Left lung (tissue), 14 donors: ENCODE measurements at places on chromosomes 5 and 9.

GRCh38 chr5:2894316-2894715 lies 142.8 kb upstream of the IRX2 start:
- DNase-seq = no peak

DNA sequence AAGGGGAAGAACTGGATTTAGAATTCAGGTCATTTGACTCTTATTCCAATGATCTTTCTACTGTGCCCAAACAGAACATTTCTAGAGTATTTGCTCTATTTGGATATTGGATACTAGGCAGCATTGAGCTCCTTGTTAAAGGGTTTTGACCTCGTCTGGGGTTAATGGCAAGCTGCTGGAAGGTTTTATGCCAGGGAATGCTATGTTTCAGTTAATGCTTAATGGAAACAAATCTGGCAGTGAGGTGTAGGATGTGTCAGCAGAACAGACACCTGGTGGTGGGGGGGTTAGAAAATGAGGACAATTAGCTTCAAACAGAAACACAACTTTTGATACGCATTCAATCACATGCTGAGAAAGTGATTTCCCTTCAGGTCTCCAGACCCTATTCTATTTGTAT lies 51.5 kb downstream of the AGXT2 start:
- no peak for DNase-seq

GRCh38 chr9:13181652-13182051 lies 97.8 kb downstream of the MPDZ start:
- no peak for DNase-seq

- no peak for DNase-seq
Observed at GRCh38 chr9:9846557-9846956, 766.2 kb downstream of the PTPRD start.

- no peak for DNase-seq
Observed at GRCh38 chr5:43561356-43561755, 4.5 kb upstream of the PAIP1 start.

DNA sequence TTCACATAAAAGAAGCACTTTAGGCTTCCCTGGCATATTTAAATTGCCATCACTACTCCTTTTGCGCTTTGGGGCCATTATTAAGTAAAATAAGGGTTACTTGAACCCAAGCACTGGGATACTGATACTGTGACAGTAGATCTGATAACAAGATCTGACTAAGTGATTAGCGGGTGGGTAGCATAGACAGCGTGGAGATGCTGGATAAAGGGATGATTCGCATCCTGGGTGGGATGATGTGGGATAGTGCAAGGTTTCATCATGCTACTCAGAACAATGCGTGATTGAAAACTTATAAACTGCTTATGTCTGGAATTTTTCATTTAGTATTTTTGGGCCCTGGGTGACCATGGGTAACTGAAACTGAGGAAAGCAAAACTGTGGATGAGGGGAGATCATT lies 75.1 kb downstream of the PTTG1 start:
- no peak for DNase-seq

DNA sequence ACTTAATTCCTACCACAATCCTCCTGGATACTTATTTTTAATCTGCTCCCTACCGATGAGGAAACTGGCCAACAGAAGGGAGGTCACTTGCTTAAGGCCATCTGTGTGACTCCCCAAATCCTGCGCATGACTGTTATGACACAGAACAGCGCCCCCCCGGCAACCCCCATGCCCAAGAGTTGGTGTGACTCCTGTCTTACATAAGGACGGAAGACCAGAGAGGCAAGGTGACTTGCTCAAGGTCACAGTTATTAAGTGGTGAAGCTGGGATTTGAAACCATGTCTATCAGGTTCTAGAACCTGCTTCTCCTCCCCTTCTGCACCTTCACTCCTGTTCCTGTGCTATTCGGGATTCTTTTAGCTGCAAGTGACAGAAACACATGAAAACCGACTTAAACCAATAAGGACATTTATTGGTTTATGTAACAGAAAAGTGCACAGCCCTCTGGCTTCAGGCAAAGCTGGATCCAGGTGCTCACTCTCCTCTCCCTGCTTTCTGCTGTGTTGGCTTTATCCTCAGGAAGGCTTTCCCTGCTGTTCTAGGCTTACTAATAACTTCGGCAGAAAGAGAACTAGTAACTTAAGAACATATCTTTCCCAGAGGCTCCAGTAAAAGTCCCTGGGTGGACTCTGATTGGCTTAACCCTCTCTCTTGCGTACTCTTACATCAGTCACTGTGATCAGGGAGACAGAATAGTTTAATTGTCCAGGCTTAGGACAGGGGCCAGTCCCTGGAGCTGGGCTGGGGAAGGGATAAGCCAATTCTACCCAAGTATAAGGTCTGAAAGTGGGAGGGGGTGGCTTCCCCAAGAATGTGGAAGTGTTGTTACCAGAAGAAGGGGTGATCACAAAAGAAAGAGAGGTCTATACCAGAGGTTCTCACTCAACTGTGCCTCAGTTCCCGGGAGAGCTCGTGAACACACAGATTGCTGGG lies 43.7 kb downstream of the FGF18 start:
- no peak for DNase-seq

DNA sequence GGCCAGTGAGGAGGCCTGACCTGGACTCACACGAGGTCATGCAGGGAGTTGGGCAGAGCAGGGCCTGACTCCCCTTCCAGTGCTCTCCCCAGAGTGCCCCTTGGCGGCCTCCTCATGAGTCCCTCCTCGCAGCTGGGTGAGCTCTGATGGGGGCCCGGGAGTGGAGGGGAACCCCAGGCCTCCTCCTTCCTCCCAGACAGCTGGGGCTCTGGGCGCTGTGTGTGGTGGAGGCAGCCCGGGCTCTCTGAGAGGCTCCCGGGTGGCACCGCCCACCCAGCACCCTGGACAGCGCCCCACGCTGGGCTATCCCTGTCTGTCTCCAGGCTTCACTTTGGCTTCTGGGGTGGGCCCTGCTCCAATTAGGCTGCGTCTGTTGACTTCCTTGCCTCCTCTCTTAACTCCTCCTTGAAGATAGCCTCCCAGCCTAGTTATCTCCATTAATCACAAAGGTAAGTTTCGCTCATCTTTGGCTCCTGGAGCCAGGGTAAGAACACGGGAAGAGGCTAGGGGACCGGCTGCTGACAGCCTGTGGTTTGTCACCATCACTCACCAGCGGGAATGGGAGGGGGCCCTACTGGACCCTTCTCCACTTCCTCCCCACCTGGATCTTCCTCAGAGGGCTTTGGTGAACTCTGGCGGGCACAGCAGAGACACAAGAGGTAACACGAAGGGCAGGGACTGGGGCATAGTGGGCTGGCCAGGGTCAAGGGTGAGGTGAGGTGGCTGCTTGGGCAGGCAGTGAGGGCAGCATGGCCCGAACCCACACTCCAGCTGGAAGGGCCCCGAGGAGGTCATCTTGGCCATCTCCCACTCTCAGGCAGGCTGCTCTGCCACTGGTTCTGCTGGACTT lies 13.1 kb downstream of the PSD2 start:
- no peak for DNase-seq

DNA sequence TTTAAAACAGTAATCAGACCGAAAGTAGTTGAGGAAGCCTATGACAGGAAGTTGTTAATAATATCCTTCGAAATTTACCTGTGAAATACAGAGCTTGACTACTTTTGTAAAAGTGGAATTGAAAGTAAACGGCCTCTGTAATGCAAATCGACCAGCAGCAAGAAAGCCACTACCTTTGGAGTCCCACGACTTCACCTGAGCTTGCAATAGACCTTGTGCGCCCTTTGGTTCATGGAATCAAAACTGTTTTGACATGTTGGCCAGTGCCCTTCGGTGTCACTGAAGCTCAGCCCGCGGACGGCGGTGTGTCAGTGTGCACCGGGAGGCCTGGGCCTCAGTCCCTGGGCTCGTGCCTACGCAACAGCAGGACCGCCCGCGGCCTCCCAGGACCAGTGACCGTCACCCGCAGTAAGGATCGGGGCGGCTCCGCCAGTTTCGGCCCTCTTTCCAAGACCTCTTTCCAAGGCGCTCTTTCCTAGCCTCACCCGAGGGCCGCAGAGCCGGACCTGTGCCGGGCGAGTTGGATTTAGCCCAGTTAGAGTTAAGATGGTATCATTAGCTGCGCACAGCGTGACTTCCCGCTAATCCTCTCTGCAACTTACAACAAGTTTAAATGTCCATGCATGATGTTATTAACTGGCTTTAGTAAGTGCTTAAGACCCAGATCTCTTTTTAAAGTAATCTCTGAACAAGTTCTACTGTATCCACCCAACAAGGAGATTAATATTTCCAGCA lies 223.3 kb downstream of the MEF2C start:
- no peak for DNase-seq

DNA sequence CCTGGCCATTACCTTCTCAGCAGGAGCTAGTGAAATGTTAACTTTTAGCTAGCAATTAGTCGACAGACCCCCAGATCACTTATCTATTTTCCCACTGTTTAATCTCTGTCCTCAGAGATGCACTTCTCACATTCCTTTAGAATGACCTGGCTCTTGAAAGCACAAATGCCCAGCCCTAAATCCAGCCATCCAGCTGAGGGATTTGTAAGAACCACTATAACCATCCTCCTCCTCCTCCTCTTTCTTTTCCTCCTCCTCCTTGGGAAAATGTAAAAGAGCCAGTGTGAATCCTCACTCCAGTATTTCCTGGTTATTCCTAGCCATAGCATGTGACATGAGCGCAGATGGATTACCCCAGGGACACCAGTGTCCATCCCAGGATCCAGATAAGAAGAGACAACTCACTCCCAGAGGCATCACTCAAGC lies 124.3 kb downstream of the ENC1 start:
- DNase-seq = no peak

DNA sequence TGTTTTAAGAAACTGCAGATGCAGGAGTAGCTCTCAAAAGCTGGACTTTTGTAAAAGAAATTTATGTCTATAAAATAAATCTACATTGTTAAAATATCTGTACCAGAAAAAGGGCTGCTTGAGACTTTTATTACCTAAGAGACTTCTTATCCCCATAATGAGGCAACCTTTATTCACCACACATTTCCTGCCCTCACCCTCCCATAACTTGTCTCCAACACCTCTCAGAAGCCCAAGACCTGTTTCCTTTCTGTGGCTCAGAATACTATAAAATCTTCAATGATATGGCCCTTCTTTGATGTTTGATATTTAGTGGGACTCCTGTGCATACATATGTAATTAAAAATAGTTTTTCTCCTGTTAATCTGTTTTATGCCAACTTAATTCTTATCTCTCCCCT lies 141.5 kb upstream of the FER start:
- DNase-seq = no peak

DNA sequence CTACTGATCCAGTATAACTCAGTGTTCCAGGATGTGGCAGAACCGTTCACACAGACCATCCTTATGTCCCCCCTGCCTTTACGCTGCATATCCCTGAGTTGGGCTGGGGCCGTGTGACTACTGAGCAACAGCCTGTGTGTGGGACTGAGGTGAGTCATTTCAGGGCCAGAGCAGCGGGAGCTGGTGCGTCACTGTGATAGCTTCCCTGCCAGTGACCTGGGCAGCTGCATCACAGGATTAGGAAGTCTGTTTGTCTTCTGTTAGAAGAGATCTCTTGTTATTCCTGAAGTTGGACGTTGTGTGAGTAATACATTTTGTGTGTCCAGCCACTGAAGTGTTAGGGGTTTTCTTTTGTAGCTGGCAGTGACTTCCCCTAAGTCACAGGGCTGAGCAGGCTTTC lies 35.6 kb downstream of the TPPP start:
- DNase-seq = no peak

- no peak for DNase-seq
Observed at GRCh38 chr9:36991516-36992134, 42.4 kb downstream of the PAX5 start.

DNA sequence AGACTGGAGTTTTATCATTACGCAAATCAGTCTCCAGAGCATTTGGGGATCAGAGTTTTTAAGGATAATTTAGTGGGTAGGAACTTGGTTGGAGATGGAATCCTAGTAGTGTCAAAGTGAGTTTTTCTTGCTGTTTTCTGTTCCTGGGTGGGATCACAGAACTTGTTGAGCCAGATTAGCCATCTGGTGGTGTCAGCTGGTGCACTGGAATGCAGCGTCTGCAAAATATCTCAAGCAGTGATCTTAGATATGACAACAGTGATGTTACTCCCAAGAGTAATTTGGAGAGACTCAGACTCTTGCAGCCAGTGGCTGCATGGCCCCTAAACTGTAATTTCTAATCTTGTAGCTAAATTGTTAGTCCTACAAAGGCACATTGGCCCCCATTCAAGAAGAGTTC lies 1257.8 kb downstream of the MAT2B start:
- DNase-seq = no peak

- no peak for DNase-seq
Observed at GRCh38 chr9:8778356-8778755, 978.8 kb upstream of the DMAC1 start.

GRCh38 chr5:13581914-13582313 lies 362.6 kb downstream of the DNAH5 start:
- DNase-seq = no peak

- DNase-seq = no peak
Observed at GRCh38 chr5:159003045-159004030, 96.4 kb downstream of the EBF1 start.

DNA sequence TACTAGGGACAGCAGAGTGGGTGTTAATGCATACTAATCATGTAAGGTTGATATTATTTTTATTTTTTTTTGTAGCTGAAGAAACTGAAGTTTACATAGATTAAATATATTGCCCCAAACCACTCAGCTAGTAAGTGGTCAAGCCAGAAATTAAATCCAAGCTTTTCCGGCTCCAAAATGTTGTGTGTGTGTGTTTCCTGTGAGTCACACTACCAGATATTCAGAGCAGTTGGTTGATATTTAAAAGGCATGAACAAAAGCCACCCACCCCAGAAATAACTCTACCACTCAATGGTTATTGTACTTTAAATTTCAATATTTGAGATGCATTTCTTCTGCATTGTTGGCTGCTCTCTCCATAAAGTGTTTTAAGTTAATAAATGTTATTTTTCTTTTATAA lies 29.5 kb downstream of the KCNN2 start:
- no peak for DNase-seq

DNA sequence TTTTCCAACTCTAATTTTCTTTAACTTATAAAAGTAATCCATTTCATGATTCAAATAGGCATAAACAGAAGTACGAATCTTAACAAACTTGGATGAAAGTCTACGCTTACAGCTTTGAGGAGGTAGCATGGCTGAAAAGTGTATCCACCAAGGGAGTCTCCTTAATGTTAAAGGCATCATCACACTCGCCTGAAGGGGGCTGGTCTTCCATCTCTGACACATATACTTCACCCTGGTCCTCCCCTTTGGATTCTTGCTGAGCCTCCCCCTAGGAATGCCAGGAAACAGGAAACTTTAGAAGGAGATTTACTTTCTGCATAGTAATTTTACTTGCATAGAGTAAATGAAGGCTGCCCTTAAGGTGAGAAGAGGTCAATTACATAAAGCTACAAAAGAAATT lies 10.3 kb upstream of the NME5 start:
- DNase-seq = no peak

- DNase-seq = no peak
Observed at GRCh38 chr5:35884191-35884769, 27.6 kb downstream of the IL7R start.

DNA sequence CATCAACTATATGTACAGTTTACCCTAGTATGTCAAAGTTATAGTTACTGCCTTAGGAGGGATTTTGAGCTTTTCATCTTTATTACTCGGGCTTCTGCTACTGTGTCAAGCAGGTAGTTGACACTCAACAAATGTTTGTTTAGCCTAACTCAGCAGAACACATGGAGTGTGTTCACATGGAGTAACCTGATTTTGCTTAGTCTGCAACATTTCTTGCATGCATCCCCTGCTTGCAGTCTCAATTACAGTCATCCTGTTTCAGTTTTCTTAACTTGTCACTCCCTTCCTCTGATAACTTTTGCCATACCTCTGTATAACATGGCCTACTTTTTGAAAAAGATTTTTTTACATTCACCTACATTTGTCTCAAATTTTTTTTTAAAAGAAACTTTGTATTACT lies 135.5 kb downstream of the NMUR2 start:
- DNase-seq = no peak
